ENCODE measurements at places on chromosomes 2 and 18.

DNA sequence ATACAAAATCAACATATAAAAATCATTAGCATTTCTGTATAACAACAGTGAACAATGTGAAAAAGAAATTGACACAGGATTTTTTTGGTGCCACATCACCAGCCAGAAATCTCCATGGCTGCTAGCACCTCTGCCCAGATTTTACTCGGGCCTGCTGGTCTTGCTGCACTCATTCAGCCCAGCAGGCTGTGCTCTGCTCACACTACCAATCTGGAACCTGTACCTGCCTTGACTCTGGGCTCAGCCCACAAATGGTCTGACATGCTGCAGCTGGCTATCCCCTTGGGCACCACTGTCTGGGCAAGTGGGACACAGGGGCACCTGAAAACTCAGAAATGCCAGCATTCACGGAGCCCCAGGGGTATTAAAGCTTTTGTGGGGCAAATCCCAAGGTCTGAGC is 392.5 kb upstream of the NRXN1 start:
- DNase-seq, result peak; percentile 33

DNA sequence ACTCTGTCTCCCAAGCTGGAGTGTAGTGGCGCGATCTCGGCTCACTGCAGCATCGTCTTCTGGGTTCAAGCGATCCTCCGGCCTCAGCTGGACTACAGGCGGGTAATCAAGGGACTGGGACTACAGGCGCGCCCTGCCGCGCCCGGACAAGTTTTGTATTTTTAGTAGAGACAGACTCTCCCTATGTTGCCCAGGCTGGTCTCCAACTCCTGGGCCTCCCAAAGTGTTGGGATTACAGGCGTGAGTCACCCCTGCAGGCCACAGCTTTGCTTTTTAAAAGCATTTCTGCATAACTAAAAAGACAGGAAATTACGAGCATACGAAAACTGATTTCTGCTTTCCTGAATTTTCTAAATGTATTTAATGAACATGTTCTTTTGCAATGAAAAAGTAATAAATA is 916 bp upstream of the OSBPL1A start:
- DNase-seq, result no peak

DNA sequence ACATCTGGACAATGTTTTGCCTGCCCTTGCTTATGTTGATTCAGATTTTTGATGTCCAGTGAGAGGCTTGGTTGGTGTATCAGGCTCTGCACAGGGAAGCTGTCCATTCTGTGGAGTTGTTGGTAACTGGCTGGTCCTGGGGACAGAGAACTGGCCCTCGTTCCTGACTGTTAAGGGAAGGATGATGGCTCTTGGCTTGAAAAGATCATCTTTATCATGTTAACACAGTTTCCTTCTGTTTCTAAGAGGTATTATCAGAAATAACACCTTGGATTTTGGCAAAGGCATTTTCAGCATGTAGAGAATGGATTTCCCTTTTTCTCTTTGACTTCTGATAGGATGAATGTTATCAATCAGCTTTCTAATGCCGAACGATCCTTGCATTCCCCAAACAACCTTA is 19.3 kb downstream of the STK25 start:
- DNase-seq, result no peak

- no peak for DNase-seq
These were observed 106.9 kb upstream of the ATL2 start for GRCh38 chr2:38483776-38484501.

- DNase-seq, result no peak
These were observed 1582.3 kb upstream of the TMEFF2 start for GRCh38 chr2:193776988-193777387.

GRCh38 chr2:45899926-45900325 is 248.5 kb downstream of the PRKCE start:
- DNase-seq, result no peak

DNA sequence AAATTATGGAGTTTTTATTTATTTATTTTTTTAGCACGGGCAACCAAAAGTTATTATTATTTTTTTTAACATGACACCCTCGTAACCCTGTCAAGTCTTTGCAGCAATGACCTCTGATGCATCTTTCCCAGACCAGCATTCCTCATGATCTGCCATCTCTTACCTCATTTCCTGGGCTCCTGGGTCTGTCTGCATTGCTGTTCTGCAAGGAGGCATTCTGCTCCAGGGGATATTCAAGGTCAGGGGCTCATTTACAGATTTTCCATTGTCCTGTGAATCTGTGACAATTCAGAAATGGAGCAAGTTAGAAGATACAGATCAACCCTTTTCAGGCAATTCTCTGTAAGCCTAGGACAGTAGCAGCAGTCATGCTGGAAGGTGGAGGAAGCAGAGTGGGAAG is 43.0 kb downstream of the NGEF start:
- DNase-seq, result no peak

DNA sequence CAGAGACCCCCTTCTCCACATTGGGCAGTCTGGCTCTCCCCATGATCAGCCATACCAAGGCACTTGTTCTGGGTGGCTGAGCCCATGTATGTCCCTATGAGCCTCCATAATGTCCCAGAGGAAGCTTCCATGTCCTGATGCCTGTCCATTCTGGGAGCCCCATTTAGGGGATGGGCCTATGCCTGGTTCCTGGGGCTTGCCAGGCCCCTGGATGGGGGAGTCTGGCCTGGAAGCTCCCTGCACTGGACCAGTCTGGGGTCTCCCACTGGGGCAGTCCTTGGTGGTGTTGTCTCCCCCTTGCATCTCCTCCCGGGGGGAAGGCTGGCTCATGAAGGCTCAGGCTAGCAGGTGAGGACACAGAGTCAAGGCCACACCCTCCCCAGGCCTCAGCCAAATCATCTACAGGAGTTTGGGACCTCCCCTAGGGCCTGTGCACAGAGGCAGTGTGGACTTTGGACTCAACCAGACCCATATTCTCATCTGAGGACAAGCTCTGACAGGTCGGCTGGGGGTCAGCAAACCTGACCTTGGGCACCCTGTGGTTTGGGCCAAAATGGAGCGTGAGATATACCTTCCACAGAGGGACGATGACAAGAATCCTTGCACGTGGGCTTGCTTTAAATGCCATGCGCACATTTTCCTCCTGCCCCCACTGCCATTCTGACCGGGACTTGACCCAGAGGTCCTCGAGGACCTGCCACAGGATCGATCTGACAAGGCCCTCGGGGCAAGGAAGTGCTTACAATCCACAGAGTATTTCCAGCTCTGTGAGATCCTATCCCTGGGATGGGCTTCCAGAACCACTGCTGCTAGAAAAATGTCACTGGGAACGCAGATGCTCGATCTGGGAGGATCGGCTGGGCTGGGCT is 38.8 kb downstream of the INHBB start:
- no peak for DNase-seq

DNA sequence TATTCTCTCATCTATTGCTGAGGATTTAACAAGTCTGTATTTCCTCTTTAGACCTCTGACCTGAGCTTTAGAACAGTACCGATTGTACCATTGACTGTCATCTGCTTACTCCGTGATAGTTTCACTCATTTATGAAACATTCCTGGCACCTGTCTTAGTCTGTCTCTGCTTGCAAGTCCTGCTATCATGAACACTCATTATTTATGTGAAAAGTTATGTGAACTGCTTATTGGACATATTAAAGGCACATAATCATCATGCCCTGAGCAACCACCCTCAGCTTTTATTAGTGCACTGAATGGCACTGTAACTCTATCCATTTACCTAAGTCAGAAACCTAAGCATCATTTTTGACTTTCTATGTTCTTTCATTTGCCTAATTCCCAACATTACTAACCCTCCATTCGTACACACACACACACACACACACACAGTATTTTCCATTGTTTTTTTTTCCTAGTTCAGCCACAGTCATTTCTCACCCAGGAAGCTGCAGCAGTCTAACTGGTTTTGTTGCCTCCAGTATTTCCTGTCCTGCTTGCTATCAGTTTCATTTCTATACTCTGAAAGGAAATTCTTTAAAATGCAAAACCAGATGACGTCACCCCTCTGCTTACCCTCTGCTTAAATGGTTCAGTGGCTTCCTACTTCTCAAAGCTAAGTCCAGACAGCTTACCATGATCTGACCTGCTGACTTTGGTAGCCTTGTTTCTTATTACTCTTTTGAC is 146.1 kb downstream of the HAUS1 start:
- no peak for DNase-seq

GRCh38 chr2:62870966-62871365 is 165.5 kb downstream of the EHBP1 start:
- no peak for DNase-seq

DNA sequence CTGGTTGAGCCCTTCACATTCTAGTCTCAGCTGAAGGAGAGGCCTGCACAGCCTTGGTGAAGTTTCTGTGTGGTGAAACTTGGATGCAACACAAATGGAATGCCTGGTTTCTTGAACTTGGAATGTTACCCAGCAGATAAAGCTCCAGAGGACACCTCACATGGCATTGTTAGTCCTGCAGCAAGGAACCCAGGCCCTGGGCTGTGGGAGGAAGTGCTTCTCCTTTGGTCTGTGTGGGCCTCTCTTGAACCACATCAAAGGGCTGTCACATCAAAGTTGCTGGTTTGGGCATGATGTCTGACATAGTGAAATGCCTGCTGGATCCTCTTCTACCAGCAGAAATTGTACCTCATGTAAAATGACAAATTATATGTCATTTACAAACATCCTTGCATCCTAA is 198.5 kb downstream of the FHOD3 start:
- no peak for DNase-seq

DNA sequence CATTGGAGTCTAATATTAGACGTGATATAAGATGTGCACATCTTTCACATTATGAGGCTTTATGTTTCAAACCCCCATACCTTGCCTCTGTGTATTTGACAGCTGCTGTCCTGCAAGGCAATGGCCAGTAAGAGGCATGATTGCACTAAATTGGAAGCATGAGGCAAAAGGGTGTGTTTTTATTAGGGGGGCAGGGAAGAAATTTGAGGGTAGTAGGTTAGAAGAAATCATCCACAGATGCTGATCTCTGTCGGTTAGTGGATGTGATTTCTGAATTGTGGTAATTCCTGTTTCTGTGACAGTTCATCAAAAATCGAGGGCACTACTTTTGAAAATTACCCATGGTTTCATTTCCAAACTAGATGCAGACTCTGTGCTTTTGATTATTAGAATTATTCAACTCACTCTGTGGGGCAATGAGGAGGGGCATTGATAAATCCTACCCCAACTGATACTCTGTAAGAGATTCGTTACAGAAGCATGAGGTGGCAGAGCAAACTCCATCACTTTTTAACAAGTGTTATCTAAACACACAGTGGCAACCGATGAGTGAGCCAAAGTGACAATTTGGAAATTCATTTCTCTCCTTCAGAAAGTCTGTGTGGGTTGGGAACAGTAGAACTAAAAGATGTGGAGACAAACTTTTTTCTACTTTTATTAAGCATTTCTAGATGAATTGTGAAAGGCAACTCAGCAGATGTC is 453.0 kb downstream of the ARHGAP15 start:
- no peak for DNase-seq

DNA sequence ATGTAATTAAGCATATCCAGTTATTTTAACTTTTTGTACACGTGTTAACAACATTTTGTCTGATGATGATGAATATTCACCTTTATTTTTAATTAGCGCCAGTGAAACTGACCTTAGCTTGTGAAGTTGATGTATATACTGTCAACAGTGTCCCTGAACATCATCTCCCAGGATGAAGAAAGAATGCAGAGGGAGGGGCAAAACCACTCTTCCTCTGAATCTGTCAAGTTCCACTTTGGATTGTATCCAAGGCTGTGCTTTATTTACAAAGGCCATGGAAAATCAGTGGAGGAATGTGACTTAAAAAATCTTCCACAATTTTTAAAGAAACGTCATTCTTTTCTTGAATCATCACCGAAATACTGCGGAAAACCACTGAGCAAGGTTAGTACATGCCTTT is 4.5 kb upstream of the RMDN2 start:
- DNase-seq, result no peak

DNA sequence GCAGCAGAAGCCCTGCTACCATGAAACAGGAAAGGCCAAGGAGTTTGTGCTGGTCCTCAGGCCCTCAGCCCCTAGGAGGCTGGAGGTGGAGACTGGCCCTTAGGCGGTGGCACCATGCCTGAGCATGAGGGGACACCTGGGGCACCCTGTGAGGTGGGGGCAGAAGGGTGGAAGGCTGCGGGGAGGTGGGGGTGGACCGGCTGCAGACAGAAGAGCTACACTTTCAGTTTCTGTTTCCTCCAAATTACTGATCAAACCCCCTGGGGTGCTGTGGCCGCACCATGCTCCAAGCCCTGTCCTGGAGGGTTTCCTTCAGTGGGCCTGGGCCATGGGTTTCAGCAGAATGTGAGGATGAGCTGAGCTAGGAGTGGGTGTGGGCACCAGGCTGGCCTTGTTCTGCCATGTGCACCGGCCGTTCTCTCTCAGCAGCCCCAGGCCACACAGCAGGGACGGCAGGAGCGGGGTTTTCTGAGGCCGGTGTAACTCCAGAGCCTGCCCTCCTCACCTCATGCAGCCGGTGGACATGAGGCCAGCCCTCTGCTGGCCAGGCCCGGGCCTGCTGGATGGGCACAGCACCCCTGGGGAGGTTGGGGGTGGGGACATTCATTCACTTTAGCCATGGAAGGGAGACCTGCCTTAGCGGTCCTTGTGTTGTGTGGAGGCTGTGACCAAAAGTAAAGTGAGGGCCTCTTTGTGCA is 51.5 kb downstream of the PLEKHB2 start:
- DNase-seq, result no peak

DNA sequence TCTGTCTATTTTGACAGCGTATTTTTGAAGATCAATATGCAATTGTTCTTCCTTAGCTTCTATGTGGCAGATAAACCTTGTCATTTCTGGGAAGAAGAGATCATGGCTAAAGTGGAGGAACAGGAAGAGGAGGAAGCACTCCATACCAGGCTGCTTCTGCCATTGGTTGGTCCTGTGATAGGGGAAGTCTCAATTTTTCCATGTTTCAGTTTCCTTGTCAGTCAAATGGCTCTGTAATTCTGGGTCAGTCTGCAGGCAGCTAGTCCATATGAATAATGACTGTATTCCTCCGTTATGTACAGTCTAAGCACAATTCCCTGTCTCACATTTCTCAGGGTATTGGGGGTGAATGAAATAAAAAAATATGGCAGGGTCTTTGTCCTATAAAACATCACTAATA is 277.6 kb upstream of the CXCR4 start:
- no peak for DNase-seq

DNA sequence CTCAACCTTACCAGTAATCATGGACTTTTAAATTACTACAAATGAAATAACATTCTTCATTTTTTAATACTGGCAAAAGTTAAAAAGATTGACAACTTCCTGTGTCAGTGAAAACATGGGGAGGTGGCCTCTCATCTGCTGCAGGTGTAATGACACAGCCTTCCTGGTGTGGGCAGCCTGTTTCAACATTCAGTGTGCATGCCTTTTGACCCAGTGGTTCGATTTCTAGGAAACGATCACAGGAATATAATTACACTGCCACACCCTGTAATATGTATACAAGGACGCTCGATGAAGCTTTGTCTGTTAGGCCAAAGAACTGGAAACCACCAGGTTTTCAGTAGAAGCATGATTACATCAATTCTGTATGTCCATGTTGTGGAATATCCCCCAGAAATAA is 68.7 kb downstream of the MTHFD2 start:
- no peak for DNase-seq

GRCh38 chr2:117763804-117764203 is 50.7 kb upstream of the DDX18 start:
- no peak for DNase-seq

GRCh38 chr2:210584834-210585233 is 28.4 kb downstream of the CPS1 start:
- no peak for DNase-seq

GRCh38 chr2:145020694-145021093 is 500.8 kb upstream of the ZEB2 start:
- no peak for DNase-seq

GRCh38 chr2:70045932-70046331 is 41.3 kb upstream of the PCBP1 start:
- DNase-seq, result no peak

Measured in H1 (cell line).